Osteocyte (in vitro differentiated cells): ENCODE measurements at places on chromosomes 7 and 10.

GRCh38 chr7:152865011-152865410 lies 105.5 kb downstream of the ACTR3B start:
- peak; percentile 67 for DNase-seq

DNA sequence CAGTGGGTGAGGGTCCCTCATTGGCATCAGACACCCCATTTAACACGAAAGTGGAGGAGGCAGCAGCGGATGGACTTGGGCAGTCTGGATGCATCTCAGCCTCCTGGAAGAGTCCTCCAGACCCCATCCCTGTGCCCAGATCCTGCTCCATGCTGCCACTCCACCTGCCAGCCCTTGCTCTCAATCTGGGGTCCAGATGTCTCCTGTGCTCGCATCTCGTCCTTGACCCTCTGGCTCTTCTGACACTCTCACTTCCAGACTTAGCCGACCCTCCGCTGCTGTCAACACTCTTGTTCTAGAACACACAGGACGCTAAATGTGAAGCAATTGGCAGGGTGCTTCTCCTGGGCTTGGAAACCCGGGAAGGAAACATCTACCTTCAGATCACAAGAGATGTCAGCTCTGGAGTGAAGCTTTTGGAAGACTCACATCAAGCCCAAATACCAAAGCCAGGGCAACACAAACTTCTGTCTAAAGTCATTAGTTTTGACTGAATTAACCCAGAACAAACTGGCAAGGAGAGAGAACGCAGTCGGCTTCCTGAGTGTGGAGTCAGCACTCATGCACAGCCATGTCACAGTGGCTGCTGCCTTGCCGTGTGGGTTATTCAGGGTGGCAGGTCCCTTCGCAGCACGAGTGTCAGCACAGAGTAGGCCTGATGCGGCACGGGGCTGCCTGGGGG lies 379.1 kb downstream of the TCERG1L start:
- DNase-seq, result peak; percentile 51

DNA sequence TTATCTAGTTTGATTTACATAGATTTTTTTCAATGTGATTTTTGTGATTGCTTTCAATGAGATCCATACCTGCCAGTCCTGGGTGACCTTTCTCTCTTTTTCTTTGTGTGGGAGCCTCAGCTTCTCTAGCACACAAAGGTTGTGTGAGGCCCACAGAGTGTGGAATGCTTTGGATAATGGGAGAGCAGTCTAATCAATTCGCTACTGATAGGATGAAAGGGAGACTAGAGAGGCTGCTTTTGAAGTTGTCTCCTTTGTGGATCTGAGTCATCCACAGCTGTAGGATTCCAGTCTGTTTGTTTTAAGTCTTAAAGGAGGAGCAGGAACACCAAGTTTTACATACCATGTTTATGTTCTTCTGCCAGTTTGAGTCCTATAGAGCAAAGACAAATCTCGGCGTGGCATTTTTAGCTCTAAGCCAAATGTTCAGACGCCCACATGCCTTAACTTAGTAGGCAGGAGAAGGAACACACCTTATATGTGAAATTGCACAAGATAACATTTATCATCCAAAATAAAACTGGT lies 330.0 kb downstream of the ARL4A start:
- DNase-seq, result no peak

- no peak for DNase-seq
Measured at GRCh38 chr10:122475100-122475499, 13.7 kb downstream of the HTRA1 start.

DNA sequence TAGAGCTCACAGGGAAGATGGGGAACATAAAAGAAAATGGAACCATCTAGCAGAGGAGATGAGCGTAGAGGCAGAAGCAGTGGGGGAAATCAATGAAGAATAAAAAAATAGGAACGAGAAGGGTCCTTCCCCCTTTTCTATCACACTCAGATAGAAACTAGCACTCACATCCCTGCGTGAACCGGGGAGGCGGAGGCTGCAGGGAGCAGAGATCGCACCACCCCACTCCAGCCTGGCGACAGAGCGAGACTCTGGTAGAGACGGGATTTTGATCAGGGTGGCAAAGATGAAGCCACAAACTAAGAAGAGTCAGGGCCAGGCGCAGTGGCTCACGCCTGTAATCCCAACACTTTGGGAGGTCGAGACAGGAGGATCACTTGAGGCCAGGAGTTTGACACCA lies 64.7 kb upstream of the ECHDC3 start:
- no peak for DNase-seq

- no peak for DNase-seq
Measured at GRCh38 chr7:122067077-122067476, 77.0 kb downstream of the AASS start.

DNA sequence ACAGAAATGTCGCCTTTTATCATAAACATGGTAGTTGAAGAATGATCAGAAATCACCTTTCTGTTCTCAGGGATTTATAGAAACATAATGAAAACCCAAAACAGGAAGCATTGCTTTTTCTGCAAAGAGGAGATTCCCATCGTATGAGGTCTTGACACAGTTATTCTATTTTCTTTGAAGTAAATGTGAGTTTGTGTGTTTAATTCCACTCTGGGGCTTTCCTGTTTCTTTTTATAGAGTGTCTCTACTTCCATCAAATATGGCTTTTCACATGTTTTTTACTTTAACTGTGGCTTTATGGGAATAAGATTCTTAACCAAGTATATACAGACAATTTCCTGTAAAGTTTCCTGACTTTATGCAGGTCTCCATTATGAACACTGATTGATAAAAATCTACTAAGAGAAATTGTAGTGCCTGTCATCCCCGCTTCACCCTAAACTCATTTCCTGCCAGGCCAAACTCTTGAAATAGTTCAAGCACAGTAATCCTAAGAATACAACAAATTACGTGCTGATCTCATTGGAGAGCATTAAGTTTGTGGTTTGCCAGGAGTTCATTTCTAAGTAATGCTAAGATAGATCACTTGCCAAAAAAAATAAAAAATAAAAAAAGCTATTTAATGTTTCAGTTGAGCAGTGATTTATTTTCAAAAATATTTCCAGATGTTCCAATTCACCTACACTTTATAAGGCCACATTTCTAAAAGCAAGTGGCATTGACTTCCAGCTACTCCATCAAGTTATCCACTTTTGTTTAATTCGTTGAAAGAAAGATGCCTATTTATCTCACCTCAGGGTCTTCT lies 52.2 kb upstream of the SEC61G start:
- no peak for DNase-seq

DNA sequence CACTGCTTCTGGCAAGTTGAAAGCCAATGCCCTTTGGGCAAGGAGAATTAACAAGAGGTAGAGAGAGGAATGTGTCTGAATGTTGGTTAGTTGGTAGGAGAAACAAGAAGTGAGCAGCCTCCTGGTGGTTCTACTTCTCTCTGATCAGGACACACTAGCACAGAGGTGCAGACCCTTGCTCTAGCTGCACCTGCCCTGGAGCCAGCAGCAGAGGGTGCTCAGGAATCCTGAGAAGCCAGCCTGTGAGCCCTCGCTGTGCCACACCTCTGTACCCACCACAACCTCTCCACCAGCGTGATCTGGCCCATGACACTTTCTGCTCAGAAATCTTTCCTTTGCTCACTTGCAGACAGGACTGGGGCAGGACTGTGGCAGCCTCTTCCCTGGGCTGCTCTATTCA lies 364.7 kb downstream of the RPS24 start:
- DNase-seq, result no peak

DNA sequence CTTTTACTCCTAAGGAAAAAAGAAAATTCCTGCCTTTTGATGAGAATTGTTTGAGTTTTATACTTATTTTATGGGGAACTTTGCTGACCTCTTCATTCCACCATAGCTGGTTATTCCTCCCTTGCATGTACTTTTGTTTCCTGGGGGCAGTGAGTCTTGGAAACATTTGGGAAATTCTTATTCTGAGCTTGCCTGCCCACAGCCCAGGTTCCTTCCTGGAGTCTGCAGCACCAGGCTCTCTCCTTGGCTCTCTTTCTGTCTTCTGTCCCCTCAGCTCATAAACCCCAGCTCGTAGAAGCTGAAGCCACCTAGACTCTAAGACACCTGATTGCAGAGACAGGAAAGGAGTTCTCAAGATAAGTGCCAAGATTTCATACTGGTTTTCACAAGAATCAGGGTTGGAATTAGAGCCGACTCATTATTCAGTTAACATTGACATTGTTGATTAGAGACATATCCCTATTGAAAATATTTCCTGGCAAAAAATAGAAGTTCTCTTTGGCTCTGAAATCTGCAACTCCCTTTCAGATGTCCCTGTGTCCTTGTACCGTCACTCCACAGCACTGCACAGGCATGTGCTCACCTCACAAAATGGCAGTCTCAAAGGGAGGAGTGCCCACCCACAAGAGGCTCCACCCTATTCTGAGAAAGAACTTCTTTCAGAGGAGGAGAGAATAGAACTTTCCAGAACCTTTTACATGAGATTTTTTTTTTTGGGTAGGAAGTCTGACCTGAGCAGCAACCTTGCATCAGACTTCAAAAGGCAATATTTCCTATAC lies 67.8 kb upstream of the PRSS1 start:
- no peak for DNase-seq

DNA sequence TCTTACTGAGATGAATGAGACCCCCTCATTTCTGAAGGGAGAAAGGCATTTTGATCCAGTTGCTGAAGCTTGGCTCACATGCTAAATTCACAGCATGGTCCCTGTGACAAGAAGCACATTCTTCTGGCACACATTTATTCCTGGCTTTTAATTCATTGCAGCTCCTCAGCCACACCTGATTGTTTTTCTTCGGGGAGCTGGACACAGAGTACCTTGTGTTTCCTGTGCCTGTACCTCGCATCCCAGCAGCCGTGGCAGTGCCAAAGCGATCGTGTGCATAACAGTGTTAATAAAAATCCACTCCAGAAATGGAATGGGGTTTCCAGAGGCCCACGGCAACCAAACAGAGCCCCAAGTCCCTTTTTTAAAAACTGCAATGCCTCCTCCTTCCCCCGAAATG lies 615.3 kb upstream of the MGMT start:
- DNase-seq, result no peak

GRCh38 chr10:130808686-130809085 lies 502.8 kb downstream of the TCERG1L start:
- DNase-seq, result peak; percentile 72

GRCh38 chr7:72394016-72394415 lies 18.1 kb downstream of the CALN1 start:
- DNase-seq, result no peak

DNA sequence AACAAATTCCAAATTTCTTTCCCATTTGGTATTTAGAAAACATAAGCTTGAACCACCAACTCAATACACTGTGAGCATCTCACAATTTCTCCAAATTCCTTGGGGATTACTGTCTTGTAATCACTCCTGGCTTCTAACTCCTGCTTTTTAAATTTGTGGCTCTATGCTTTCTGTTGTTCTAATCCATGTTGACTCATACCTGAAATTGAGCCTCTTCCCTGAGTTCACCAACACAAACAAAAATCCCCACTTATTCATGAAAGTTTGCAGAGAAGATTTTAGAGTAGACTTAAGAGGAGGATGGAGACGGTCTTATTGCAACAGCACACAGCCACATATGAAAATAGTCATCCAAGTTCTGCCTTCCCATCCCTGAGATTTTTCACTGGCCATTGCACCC lies 252.5 kb downstream of the PTEN start:
- DNase-seq, result no peak

DNA sequence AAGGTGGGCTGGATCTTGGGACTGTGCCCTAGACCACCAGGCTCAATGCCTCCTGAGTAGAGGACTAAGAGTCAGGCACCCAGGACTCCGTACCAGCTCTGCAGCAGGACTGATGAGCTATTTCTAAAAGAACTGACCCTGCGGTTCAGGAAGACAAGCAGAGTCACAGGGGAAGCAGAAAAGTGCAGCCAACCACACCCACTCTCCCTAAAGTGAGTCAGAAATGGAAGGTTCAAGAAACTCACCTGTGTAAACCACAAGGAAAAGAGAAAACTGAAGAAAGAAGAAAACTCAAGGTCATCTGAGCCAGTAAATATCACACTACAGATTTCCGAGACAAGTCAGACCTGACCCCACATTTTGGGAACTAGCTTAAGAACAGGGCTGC lies 2.5 kb downstream of the PARP12 start:
- peak; percentile 15 for DNase-seq

- DNase-seq, result no peak
Measured at GRCh38 chr7:2728316-2729030, 40.5 kb downstream of the AMZ1 start.

DNA sequence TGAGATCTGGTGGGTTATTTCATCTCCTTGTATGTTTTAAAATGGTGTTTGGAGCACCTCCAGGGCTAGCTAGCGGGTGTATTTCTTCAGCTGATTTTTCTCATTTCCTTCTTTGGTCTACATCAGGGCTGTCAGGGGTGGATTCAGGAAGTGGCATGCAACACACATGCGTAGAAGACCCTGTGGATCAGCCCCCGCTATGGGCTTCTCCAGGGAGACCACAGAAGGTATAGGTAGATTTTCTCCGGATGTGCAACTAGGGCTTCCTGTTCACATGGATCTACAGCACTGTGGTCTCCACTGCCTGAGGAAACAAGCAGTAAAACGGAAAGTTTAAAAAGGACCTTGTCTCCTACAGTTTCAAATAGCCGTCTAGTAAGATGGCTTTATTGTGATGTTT lies 10.4 kb downstream of the NUB1 start:
- no peak for DNase-seq

- DNase-seq, result no peak
Measured at GRCh38 chr10:88386821-88387773, 196.0 kb downstream of the RNLS start.

GRCh38 chr10:1362589-1363445 lies 306.6 kb downstream of the WDR37 start:
- peak; percentile 83 for DNase-seq

DNA sequence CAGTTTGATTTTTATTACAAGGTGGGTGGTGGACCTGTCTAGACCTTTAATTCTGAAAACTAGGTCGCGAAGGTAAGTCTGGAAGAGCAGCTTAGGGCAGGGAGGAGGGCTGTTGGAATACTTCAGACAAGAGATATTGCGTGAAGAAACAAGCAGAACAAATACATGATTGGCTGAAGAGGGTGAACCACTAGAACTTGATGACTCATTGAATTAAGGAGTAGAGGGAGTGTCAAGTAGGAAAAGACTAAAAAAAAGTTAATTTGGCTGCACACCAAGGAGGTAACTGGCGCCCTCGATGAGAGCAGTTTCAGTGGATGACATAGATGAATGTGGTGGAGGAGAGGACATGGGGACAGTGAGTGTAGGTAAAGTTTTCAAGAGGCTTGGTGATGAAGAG lies 41.3 kb downstream of the WNT2 start:
- DNase-seq, result no peak

DNA sequence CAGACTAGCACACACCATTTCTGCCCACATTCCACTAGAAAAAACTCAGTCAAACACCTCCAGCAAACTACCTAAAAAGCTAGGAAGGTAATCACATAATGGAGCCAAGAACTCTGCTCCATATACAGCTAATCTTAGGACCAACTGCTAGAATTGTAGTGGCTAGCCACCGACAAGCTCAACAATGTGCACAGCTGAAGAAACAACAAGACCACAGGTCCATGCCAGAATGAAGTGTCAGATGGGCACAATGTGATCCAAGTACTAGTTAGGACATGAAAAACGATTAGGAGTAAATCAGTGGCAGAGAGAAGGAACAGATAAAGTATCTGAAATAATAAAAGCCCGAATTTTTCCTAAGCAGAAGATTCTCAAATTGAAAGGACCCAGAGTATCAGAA lies 38.6 kb downstream of the TMEM106B start:
- DNase-seq, result no peak
